ENCODE measurements at places on chromosomes 6 and 20.

DNA sequence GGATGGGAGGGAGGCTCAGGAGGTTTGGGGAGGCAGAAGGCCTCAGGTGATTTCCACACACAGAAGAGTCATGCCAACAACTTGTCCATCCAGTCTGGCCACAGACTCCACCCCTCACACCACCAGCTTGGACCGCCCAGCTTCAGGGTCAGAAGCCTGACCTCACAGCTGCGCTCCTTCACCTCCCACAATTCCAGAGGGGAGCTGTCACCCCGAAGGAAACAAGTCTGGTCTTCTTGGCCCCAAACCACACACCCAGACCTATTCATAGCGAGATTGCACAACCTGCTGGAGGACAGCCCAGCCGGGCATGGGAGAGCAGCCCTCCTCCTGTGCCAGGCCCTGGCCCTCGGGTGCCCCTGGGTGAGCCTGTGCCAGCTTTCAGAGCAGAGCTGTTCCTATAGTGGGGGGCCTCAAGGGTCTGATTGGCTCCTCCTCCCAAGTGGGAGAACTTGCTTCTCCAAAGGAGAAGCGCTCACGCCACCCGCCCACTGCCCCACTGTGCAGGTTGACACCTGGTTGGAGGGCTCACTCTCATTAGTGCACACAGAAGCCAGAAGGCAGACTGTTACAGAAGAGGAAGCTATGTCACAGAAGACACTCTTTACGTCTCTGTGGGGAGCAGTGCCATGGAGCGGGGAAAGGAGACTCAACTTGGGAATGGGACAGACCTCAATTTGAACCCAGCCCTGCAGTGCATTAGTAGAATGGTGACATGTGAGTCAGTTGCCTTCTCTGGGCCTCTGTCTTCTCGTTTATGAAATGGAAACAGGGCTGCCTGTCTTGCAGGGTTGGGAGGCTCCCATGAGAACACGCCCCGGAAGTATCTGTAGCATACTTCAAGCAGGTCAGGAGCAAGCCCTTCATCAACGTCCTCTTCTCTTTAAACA, 128.8 kb downstream of the FOXO3 start:
- no peak for DNase-seq

DNA sequence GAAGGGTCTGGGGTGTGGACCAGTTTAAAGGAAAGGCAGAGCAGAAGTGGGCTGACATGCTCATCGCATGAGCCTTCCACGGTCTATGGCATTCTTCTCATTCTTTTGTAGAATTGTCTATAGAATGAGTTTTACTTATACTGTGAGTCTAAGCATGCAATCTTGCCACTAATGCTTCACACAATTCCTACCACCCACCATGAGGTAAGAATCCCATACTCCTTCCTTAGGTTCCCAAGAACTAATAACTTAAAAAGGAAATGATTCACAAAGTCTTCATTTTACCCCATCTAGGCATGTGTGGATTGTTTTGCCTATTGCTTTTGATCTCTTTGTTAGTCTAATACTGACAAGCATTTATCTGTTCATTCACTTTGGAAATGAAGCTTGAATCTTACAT, 195.2 kb downstream of the LY86 start:
- no peak for DNase-seq

- DNase-seq, result no peak
These were observed 17.5 kb downstream of the ADA start for GRCh38 chr20:44633872-44634600.

DNA sequence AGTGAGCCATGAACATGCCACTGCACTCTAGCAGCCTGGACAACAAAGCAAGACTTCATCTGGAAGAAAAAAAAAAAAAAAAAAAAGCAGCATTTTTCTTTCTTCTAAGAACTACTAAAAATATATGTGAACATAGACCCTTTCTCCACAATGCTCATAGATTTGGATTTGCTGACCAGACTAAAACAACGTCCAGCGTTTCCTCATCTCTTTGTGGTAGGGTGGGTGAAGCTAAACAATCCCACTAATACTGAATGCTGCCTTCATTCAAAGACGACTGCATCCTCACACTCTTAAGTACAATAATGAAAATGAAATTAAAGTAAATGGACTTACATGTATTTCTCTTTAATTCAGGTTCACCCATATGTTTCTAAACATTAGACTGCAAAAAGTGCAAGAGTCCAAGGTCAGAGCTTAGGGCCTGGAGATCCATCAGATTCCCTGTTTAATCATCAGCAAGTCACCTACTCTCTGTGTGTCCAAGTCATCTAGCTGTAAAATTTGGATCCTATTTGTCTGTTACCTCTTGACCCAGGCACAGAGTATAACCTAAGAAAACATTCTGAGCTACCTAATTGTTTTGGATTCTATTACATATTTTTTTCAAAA, 99.4 kb upstream of the NHSL1 start:
- no peak for DNase-seq

DNA sequence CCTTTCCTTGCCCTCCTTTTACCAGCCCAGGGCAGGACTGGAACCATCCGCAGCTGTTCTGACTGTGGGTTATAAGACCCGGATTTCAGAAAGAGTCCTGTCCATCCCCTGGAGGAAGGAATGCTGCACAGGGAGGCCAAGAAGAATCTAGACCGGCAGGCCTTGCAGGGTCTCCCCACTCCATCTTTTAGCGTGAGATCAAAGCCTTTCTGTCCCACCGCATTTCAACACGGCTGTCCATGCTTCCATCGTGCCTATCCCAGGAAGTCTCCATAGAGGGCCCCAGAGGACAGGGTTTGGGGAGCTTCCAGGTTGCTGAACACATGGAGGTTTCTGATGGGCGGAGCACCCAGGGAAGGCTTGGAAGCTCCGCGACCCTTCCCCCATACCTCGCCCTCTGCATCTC, 79.3 kb upstream of the AGPAT4 start:
- no peak for DNase-seq

DNA sequence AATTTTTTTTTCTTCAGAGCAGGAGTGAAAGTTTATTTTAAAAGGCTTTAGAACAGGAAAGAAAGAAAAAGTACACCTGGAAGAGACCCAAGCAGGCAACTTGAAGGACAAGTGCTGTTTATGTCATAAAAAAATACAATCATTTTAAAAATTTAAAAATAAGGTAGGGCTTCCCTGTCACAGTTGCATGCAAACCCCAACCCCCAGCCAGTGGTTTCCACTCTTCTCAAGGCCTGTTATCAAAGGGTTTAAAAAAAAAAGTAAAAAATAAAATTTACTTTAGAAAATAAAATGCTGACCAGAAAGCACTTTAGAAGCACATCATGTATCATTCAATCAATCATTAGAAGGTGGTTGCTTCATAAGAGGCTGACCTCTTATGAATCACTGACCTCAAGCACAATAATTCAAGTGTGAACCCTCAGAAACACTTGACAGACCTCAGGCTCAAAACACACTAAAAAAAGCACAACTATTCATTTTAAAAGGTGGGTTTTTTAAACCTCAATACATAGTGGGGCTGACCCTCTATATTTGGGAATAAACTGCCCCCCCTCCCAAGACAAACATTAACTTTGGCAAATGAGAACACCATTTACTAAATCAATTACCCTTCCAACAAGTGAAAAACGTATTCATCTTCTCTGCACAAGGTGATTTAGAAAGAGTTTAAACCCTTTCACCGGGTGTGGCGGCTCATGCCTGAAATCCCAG, 15.6 kb downstream of the ILRUN start:
- no peak for DNase-seq

DNA sequence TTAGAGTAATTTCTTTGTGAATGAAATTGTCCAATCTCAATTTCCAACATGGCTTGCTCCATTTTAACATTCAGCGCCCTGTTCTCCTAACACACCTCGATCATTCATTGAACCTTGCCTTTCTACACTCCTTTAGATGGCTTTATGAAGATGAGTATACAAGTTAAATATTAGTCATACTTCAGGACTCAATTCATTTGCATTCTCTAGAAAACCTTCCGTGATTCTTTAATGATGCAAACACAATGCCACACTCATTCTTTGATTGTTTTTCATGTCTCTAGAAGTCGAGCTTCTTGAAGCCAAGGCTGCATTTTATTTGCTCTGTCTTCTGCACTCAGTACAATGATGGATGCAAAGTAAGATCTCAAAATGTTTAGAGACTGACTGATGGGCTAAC, 641.2 kb downstream of the DOK5 start:
- no peak for DNase-seq

DNA sequence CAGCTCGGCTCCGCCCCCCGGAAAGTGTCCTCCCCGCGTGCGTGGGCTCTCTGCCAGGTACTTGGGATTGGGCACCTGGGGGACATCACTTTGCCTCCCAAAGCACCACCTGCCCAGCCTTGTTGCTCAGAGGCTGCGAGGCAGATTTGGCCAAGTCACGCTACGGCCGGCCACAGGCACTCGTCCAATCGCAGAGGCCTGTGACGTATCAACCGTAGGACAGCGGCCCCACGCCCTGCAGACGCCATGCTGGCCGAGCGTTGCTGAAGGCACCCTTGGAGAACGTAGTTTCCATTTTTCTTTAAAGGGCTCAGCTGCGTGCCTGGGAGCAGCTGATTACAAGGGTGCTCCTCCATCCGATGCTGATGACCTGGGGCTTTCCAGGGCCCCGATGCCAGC, 3.1 kb downstream of the NTSR1 start:
- no peak for DNase-seq

DNA sequence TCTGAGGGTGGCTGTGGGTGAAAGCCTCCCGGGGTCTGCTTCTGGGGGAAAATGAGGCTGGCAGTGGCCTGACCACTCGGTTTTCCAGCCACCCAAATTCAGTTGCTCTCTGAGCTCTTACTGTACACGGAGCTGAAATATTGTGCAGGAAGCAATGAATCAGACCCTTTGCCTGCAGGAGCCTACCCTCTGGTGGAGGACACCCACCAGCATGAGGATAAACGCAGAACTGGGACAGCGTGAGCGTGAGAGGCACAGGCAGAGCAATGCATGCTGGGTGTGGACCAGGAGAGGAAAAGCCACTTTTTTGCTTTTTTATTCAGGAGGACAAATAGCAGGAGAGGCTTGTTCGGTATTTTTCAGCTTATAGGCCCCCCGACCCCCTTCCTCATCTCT, 298.0 kb downstream of the QKI start:
- DNase-seq, result no peak

DNA sequence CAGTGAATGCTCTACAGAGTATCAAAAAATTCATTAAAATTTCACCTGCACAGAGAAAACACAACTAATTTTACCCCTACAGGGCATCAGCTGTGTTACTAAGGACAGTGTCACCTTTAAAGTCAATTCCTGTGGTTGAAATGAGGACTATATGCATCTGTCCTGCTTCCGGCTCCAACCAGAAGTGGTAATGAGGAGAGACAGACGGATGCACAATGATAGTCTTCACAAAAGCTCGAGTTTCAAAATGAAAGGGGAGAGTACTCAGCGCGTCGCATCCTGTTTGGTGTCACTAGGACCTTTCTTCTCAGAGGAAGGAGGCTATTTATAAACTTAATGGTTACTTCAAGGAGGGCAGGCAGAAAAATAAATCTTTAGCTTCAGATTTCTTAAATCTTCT, 86.5 kb downstream of the LYRM4 start:
- no peak for DNase-seq

GRCh38 chr6:149935246-149935645, 6.6 kb upstream of the ULBP2 start:
- DNase-seq, result no peak

DNA sequence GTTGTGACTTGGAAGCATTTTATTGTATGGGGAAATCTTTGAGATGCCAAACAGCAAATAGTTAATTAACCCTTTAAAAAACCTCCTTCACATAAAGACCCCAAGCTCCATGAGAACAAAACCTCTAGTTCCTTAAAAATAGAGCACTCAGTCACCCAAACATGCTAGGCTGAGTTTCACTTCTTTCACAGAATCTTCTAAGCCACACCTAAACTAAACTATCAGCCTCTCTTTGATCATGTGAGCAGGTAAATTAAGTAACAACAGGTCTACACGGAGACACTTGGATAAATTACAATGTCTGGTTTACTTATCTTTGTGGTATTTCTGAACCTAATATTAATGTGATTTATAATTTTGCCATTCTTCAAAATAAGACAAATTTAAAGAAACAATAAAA, 205.2 kb upstream of the MARCKS start:
- DNase-seq, result no peak

- no peak for DNase-seq
These were observed 10.4 kb upstream of the PLCB1 start for GRCh38 chr20:8121666-8122065.

GRCh38 chr6:169813969-169814368, 62.5 kb downstream of the ERMARD start:
- DNase-seq, result no peak

- no peak for DNase-seq
These were observed 6.1 kb upstream of the NANP start for GRCh38 chr20:25629816-25630499.

DNA sequence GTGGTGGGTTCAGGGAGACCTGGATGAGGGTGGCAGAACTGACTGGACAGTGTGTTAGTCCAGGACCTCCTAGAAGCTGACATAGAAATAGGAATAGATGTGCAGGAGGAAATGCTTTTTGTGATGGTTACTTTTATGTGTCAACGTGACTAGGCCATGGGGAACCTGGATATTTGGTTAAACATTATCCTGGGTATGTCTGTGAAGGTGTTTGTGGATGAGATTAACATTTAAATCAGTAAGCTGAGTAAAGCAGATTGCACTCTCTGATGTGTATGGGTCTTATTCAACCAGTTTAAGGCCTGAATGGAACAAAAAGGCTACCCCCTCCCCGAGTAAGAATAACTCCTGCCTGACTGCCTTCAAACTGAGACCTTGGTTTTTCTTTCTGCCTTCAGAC, 219.3 kb downstream of the DHX35 start:
- DNase-seq, result no peak

GRCh38 chr20:3238616-3239025, 369 bp downstream of the SLC4A11 start:
- no peak for DNase-seq

DNA sequence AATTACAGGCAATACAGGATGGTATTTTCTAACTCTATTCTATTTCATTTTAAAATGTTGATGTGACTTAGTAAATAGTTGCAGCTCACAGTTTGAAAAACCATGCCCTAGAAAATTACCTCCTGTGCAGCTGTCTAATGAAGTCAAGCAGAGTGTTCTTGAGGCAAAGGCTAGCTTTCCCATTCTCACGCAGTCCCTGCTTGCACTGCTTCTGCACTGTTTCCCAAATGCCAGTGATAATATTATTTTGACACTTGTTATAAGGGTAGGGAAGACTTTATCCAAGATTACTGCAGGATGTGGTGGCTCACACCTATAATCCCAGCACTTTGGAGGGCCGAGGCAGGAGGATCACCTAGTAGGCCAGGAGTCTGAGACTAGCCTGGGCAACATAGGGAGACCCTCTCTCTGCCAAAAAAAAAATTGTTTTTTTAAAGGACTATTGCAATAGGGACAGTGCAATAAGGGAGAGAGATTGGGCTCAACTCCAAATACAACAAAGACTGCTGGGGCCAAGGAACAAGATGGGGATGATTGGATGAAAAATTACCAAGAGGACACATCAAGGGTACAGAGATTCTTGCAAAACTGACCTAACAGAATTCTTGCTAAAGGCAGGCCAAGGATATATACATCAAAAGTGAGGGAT, 196.1 kb downstream of the LY86 start:
- DNase-seq, result no peak

Data from NCI-H187 treated with DMSO at 0.1 percent for 48 hours (cell line).